Inflammatory macrophage treated with lipopolysaccharide for 1 hour (primary cell): ENCODE measurements at places on chromosomes 7 and 10.

GRCh38 chr7:120941064-120941463, 9.5 kb upstream of the ING3 start:
- DNase-seq = peak; percentile 64

GRCh38 chr10:126972635-126973414, 67.6 kb downstream of the DOCK1 start:
- DNase-seq = no peak

- DNase-seq = peak; percentile 12
Observed at GRCh38 chr7:142608630-142609428, 140.4 kb upstream of the PRSS1 start.

- DNase-seq = no peak
Observed at GRCh38 chr10:99914236-99914635, 95.5 kb downstream of the DNMBP start.

DNA sequence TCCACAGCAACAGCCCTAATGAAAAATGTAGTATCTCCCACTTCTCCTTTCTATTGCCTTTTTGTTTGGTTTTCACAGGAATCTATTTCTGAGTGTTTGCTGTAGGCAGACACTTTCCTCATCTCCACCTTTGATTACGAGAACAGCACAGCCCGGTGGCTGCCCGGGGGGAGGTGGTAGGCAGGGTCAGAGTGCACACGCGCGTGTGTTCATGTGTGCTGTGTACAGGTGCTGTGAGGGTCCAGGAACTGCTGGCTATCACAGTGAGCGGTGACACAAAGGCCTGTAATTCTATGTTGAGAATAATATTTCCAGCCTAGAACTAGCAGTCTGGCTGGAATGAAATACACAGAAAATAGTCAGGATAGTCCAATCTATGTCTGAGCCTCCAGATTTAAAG, 212.8 kb downstream of the ADARB2 start:
- no peak for DNase-seq

GRCh38 chr10:76190634-76191270, 759.3 kb downstream of the LRMDA start:
- no peak for DNase-seq

- no peak for DNase-seq
Observed at GRCh38 chr10:116989439-116989838, 15.5 kb downstream of the SHTN1 start.

GRCh38 chr10:131726967-131727366, 173.8 kb upstream of the PPP2R2D start:
- DNase-seq = no peak

GRCh38 chr7:103569621-103570305, 123.8 kb upstream of the SLC26A5 start:
- no peak for DNase-seq

DNA sequence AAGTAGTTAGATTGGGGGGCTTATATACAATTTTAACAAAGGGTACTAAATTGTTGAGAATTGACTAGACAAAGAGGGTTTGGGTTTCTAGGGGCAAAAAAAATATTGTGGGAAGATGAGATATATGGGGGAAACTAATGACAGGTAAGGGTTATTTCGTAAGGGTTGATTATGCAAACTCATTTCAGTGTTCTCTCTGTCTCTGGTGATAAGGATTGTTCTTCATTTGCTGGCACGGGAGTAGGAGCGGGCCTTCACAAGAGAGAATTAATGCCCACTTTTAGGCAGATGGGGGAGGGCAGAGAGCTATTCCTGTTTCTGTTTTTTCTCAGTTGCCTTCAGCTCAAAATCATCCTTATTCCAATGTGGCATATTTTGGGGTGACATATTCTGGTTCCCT, 258.4 kb downstream of the EXOC4 start:
- no peak for DNase-seq

GRCh38 chr10:71138166-71138830, 74.1 kb upstream of the UNC5B start:
- no peak for DNase-seq

GRCh38 chr7:47326808-47327207, 255.1 kb downstream of the TNS3 start:
- no peak for DNase-seq

DNA sequence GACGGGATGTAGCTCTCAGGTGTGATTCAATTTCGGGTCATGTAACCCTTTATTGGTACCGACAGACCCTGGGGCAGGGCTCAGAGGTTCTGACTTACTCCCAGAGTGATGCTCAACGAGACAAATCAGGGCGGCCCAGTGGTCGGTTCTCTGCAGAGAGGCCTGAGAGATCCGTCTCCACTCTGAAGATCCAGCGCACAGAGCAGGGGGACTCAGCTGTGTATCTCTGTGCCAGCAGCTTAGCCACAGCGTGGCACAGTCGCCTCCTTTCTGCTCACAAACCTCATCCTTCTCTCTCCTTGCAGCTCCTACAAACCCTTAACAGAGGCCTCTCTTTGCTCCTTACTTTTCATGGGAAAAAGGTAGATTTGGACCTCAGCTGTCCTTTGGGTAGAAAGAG, 197.5 kb upstream of the PRSS58 start:
- DNase-seq = no peak

DNA sequence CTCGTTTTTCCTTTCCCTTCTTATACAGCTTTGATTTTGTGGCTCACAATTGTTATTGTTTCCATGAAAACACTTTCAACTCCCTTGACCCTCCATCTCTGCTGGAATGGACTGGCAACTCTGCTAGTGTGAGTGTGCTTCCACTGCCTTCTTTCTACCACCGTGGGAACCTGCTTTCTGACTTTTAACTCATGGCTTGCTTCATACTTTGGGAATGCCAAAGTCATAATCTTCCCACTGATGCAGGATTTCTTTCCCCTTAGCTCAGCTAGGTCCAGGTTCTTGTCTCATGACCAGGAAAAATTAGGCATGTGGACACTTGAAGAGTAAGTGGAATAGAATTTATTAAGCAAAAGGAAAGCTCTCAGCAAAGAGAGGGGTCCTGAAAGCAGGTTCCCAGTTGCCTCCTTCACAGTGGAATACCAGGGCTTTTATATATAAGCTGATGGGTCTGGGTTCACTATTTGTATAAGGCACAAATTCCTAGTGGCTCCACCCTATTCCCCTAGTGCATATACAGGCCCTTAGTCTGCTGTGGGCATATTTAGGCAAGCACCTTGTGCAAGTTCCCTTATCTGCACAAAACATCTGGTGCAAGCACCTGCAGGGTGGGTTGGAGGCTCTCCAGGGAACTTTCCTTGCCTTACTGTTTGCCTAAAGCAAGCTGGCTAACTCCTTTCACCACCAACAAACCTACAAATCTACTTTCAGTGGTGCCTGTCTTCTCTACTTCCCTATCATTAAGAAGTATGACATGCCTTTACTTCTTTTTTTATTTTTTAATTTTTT, 119.5 kb downstream of the CFAP58 start:
- DNase-seq = no peak

GRCh38 chr10:92149261-92149660, 141.6 kb downstream of the CPEB3 start:
- DNase-seq = no peak

DNA sequence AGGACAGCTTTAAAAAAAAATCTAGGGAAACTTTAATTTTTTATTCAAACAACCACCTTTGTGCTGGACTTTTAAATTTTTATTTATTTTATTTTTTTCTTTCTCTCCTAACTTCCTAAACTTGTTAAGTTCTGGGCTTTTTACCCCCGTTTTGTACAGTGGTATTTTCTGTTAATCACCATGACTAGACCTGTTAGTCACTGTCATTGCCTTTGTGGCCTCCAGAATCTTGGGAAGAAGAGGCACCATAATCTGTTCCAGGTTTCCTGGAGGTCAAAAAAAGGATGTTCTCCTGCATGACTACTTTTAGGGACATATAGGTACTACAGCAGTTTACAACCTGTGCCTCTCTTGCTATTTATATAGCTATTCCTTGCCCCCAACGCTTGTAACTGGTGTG, 31.1 kb upstream of the DDX50 start:
- no peak for DNase-seq

- DNase-seq = no peak
Observed at GRCh38 chr10:70250961-70251680, 17.9 kb upstream of the PPA1 start.

DNA sequence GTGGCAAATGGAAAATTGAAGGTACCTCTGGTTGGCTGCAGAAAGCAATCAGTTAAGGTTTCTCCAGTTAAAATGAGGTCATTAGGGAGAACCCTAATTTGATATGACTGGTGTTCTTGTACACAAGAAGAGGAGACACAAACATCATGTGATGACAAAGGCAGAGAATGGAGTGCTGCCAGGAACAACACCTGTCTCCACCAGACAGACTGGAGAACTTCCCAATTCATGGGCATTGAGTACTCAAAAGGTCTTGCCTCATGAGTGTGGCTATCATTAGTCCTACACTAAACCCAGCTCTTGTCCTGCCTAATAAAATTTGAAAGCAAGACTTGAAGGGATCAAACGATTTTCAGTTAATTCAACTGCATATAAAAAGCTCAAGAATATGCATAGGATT, 152.6 kb downstream of the PTPN20 start:
- DNase-seq = no peak

- no peak for DNase-seq
Observed at GRCh38 chr7:99395616-99396327, 12.6 kb downstream of the PDAP1 start.

GRCh38 chr10:73413528-73414229, at the start of gene ANXA7:
ANXA7 (minus strand) TSS chr10:73414058; CDS start chr10:73400856, 13,202 bp downstream.
- DNase-seq = peak; percentile 94

GRCh38 chr10:25820472-25820871, 113.6 kb upstream of the MYO3A start:
- DNase-seq = peak; percentile 37

DNA sequence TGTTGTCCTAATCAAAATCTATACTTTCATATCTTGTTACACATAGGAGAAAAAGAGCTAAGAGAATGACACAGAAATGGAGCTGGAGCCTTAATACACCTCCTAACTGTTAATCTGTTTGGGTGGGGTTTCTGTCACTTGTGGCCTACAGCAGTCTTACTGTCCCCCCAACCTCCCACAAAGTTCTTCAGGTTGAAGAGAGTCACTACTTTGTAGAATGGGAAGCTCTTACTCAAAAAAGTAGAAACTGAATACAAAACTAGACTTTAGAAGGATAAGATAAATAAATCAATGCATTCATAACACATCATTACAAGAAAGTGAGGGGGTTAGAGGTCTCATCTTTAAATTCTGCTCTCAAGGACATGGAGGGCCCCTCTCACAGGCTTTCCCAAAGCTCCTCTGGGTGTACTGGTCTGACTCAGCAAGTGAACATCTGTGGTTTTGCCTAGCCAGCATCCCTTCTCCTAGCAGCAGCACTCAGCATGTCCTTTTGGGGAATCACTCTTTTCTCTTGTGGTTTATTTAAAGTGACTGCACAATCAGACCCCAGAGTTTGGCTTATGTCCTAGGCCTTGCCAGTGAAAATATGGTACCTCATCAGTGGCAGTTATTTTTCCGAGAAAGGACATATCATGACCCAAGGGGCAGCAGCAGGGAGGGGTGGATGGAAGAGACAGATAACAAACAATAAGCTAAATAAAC, 2.0 kb upstream of the BLVRA start:
- DNase-seq = no peak

DNA sequence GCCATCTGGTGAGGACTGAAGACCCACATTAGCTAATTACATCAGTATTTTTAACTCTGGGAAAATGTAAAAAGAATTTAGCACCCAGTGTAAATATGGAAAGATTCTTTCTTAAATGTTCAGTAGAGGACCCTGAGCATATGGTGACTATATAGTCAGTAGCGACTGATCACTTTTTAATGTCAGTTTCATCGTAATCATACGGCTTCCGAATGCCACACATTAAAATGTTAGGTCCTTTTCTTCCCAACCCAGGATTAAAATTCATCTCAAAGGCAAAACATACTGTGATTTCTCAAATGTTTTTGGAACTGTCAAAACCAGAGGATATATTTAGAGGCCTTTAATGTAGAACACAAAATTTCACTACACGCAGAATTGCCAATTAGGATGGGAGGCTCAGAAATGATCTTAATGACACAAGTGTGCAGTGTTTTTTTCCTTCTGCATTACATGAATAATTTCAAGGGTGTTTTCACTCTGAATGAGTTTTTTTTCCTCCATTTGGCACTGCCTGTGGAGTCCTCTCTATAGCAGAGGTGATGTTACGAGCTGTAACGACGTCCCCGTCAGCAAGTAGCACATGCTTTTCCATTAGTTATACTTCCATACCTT, 382.7 kb downstream of the PAXIP1 start:
- DNase-seq = no peak

DNA sequence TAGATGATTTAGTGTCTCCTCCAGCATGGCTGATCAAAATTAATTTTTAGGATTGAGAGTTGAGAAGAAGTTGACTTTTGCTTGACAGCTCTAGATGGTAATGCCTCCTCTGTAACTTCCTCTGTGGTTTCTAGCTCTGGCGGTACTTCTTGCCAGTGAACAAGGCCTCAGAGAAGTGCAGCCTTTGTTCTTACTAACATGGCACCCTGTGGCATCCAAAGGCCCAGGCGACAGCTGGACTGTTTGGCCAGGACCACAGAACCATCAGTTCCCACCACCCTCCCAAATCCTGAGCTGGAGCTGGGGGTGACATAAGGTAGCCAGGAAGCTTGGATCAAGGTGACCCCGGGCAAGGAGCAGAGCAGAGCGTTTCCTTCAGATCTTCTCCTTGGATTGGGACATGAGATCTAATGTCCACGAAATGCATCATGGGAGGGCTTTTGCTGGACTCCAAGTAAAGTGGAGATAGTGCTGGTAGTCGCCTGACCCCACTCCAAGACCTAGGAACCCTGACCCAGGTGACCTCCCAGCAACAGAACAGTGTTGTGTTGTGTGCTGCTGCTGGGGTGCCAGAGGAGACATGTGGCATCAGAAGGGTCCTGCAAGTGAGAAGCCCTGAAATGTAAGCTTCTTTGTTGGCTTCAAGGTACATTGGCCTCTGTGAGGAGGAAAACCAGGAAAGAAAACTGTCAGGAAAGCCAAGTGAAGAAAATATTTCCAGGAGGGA, 41.8 kb downstream of the APBB1IP start:
- DNase-seq = no peak

- DNase-seq = no peak
Observed at GRCh38 chr10:30036811-30037210, 22.6 kb downstream of the JCAD start.

GRCh38 chr10:21055339-21056135, 158.4 kb upstream of the NEBL start:
- no peak for DNase-seq
